CD8-positive, alpha-beta T cell (primary cell): ENCODE measurements at places on chromosomes 2 and 18. TPM values are rescaled to one million over a fixed set of nuclear protein-coding genes. Genes with fewer than 3 reads are reported as not detected.

Gene GALNT3
- total RNA-seq = 4.5 TPM

Gene QPCT
- 1.00 TPM for total RNA-seq

Gene FEV
- total RNA-seq = not detected

Gene FAP
- not detected for total RNA-seq

Gene CEP76
- total RNA-seq = 11.0 TPM

Gene STARD6
- total RNA-seq = not detected

Gene LIMS4
- not detected for total RNA-seq

Gene OTOS
- not detected for total RNA-seq

Gene EVX2
- not detected for total RNA-seq

Gene TUBA4B
- total RNA-seq = not detected

Gene ANTXR1
- not detected for total RNA-seq

Gene ADAM23
- 0.14 TPM for total RNA-seq

Gene CPO
- total RNA-seq = not detected

Gene DNAJC5G
- total RNA-seq = not detected

Gene TEX44
- total RNA-seq = not detected

Gene DPP4
- 15.4 TPM for total RNA-seq

Gene SERPINB13
- not detected for total RNA-seq

Gene IL1A
- not detected for total RNA-seq

Gene POTEI
- not detected for total RNA-seq

Gene NGEF
- not detected for total RNA-seq

Gene IL36A
- 0.53 TPM for total RNA-seq

Gene ACADL
- not detected for total RNA-seq

Gene THUMPD2
- total RNA-seq = 17.0 TPM

Gene DNAH7
- total RNA-seq = not detected

Gene OSBPL6
- total RNA-seq = 0.11 TPM

Gene OXER1
- 0.30 TPM for total RNA-seq

Gene MARCO
- not detected for total RNA-seq

Gene OR6B2
- total RNA-seq = not detected

Gene RNU2-63P
- 9.1 TPM for total RNA-seq

Gene SULT1C2
- total RNA-seq = not detected

Gene STPG4
- not detected for total RNA-seq

Gene ZEB2
- total RNA-seq = 73.0 TPM

Gene B3GNT7
- total RNA-seq = 2.7 TPM

Gene CCBE1
- not detected for total RNA-seq

Gene G6PC2
- total RNA-seq = not detected

Gene TNS1
- total RNA-seq = not detected

Gene ZNF521
- total RNA-seq = not detected

Gene NTSR2
- total RNA-seq = not detected

Gene ADCY3
- 15.6 TPM for total RNA-seq

Gene UGT1A3
- not detected for total RNA-seq

Gene FSHR
- total RNA-seq = not detected

Gene LRRC30
- total RNA-seq = not detected

Gene POMC
- 3.0 TPM for total RNA-seq

Gene LMAN2L
- 1.1 TPM for total RNA-seq

Gene LIMS3
- not detected for total RNA-seq

Gene ALKAL2
- not detected for total RNA-seq

Gene SERPINB3
- total RNA-seq = not detected

Gene CROCC2
- total RNA-seq = not detected

Gene MC5R
- not detected for total RNA-seq

Gene DCDC2C
- total RNA-seq = not detected

Gene C1GALT1C1L
- total RNA-seq = not detected

Gene ARHGAP28
- not detected for total RNA-seq

Gene DOK1
- total RNA-seq = 5.2 TPM

Gene DLX1
- not detected for total RNA-seq
